Kasumi-1 (cell line): ENCODE measurements at places on chromosomes 2 and 18.

GRCh38 chr2:232504438-232504837 lies 15.8 kb upstream of the PRSS56 start:
- no peak for DNase-seq

- DNase-seq = peak; percentile 20
These were observed 582.8 kb downstream of the ZEB2 start for GRCh38 chr2:143936848-143937722.

- DNase-seq = no peak
These were observed 2.3 kb downstream of the KIF1A start for GRCh38 chr2:240817496-240818292.

GRCh38 chr18:5197032-5197434 lies at the start of gene AKAIN1:
AKAIN1 (minus strand) TSS chr18:5197257; CDS start chr18:5197053, 204 bp downstream.
- no peak for DNase-seq

- no peak for DNase-seq
These were observed 1311.7 kb upstream of the CDH2 start for GRCh38 chr18:29488617-29489016.

GRCh38 chr2:134413430-134413829 lies 159.6 kb downstream of the MGAT5 start:
- DNase-seq = no peak

DNA sequence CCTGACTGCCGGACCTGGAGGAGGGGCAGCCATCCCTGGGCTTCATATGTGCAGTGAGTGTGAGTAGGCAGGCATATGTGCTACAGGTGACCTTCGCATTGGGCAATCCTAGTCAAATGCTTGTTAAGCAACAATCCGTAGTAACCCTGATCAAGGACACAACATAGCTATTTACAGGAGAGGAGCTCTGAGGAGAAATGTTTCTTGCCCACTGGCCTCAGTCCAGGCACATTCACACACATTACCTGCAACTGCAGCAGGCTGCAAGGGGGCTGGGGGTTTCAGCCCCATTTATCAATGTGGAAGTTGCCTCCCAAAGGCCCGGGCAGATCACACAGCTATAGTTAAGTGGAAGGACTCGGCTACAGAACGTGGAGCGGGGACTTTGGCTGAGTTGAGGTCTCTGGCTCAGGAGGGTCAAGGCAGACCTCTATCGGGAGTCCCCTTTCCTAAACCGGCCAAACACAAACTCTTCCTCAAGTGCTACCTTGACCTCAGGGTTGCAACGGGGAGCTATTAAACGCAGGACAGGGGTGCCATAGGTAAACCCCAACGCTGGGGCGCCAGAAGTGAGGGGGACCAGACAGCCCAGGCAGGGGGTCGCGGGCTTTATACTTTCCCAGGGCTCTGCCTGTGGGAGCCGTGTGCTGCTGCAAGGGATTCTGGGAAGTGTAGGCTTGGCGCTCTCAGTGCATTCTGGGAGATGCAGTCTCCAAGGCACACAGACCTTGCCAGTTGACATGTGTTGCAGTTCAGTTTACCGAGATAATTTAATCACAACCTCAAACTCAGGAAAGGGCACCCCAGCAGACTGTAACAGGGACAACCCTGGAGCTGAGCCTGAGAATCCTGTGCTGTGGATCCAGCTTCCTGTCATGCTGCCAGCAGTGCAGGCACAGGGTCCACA lies 9.4 kb downstream of the KHK start:
- peak; percentile 57 for DNase-seq

GRCh38 chr2:223214394-223215253 lies 162.6 kb downstream of the KCNE4 start:
- no peak for DNase-seq

DNA sequence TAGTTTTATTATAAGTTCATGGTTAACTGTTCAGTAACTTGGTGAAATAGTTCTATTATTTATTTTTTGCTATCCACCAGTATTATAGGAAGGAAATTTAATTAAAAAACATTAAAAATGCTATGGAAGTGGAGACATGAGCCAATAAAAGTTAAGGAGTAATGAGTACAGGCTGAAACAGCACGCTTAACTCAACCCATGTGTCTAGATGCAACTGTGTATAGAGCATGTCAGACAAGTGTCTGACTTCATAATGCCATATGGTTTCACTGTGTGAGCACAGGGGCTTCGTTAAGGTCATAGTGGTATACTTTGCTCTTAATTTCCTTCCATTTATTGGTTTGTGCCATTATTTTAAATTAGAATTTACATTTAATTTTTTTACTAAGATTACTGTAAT lies 566.8 kb upstream of the NRP2 start:
- DNase-seq = no peak

DNA sequence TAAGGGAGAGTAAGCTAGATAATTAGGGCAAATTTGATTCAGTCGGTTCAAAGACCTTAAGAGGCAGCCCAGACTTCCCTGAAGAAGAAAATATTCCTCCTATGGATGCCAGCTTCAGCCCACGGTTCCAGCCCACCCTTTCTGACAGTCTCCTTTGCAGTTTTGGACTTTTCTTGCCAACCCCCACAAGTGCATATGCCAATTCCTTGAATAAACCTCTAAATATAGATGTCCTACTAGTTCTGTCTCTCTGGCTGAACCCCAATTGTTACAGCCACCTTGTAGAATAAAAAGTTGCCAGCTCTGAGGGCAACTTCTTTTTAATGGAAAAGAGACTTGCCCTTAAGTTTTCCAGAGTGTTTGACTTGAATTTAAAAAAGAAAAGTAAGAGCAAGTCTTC lies 111.7 kb downstream of the PID1 start:
- no peak for DNase-seq

DNA sequence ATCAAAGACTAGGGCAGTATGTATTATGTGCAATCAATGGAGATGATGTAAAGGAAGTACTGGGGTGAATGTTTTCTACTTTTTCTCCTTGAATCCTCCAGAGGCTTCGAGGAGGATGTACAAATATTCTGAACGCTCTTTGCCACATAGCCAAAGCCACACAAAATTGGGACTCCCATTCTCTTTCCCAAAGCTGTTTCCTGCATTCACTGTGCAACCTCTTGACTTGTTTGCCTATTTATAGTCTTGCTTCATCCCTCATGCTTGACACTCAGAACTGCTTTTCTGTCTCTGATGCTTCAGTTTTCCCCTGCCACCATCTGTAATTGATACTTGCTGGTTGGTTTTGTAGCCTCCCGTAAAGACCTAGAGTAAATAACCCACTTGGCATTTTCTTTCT lies 208.2 kb upstream of the RBMS1 start:
- DNase-seq = no peak

DNA sequence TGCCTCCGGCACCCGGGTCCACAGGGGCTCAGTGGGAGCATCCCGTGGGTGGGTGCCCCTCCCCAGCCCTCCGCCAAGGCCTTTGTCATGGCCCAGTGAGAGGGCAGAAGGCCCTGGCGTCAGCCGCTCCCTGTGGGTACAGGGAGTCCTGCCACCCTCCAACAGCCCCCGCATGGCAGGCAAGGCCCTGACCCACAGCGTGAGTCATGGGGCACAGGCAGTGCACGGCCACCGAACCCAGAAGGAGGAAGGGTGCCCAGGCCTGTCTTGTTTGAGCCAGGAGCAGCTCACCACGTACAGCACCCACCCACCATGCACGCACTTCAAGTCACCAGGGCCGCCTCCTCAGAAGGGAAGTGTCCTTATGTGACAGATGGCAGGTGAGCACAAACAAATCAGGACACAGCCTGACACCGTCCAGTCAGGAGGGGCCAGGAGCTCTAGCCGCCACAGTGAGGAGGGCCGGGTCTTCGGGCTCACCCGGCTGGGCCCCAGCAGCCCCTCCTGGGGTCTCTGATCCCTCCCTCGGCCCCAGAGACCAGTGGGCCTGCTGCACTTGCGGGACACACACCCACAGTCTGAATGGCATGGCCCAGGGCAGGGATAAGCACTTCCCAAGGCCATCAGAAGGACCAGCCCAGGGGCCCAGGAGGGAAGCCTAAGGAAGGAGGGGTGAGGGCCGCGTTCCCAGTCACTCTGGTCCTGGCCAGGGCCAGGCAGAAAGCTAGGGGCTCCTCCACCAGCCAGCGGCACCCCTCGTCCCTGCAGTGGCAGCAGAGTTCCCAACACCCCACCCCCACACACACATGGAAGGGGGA lies 25.8 kb downstream of the BIN1 start:
- no peak for DNase-seq

DNA sequence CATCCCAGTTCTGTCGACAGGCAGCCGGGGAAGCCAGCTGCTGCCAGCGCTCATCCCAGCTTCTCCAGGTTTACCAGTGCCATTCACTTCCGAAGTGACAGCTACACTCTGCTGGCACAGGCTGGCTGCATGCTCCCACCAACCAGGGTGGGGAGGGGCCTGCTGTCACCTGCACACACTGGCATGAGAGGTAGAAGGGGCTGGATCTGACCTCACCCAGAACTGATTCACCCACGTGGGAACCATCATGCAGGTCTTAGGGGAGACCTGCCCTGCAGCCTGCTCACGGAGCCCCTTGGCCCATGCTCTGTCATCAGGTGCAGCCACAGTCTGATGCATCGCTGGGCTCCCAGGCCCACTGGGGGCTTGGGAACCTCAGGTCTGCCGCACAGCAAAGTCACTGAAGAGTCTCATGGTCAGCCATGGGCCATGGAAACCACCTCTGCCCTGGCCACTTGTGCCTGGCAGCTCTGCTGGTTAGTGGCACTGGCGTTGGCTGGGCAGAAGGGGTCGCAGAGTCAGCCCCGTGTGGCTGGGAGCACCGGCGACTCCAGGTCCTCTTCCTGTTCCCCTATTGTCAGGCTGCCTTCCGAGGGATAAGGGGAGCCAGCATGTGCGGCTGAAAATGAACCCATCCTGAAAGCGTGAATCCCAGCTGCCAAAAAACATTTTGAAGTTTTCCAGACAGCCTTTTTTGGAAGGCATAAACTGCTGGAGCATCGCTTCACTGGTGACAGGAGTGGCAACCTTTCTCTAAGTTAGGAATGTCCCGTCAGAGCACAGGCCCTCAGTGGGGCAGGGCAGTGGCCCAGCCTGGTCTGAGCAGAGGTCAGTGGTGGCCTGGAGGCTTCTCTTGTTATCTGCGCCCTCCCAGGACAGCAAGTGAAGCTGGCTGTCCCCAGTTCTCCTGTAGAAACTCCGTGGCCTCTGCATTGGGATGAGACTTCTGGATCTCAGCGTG lies 157.8 kb downstream of the SEPTIN10 start:
- no peak for DNase-seq

DNA sequence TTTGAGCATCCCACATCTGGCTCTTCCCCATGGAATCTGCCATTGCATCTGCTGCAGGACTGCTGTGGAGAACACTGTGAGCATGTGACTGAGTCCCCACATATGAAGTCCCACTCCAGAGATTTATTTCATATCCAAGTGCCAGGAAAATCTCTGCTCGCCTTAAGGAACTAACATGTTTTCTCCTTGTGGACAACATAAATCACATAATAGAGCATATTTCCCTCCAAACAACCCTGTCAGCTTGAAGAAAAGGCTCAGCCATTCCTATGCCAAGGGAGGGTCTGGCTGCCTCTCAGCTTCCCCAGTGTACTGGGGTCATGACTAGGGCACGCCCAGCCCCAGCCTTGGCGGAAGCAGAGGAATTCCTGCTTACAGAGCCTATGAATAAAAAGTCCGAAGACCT lies 193.7 kb downstream of the DNER start:
- no peak for DNase-seq

GRCh38 chr2:216758256-216759155 lies 63.2 kb upstream of the IGFBP5 start:
- no peak for DNase-seq

DNA sequence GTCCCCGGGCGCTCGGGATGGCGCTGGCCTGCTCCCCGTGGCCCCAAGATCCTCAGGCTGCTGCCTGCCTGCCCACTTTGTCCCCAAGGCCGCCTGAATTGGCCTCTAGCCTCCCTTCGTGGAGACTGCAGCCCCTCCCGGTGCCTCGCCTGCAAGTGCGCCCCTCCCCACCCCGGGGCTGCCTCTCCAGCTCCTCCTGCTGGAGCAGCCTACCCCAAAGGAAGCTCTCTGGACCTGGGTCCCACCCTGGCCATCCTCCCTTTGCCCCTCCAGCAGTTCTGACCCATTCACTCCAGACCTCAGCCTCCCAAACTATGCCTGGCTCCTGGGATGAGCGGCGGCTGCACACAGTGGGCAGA lies 6.2 kb downstream of the ESPNL start:
- no peak for DNase-seq

DNA sequence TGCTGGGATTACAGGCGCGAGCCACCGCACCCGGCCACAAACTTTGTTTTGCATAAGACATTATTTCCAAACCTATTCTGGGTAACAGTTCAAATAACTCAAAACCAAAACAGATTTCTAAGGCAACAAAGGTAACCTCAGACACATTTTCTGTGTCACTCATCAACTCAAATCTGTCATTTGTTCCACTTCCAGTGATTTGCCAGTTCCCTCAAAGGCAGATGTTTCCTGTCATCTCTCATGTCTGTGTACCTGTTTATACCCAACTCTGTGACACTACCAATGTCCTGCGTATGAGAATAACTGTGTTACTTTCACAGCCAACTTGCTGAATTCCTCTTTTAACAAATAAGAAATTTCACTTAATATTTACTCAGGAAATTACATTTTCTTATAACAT lies 54.4 kb downstream of the SCN3A start:
- DNase-seq = no peak
